ENCODE measurements at places on chromosomes 13 and 19.

- DNase-seq, result no peak
Observed at GRCh38 chr13:31022288-31022895, 89.9 kb downstream of the TEX26 start.

DNA sequence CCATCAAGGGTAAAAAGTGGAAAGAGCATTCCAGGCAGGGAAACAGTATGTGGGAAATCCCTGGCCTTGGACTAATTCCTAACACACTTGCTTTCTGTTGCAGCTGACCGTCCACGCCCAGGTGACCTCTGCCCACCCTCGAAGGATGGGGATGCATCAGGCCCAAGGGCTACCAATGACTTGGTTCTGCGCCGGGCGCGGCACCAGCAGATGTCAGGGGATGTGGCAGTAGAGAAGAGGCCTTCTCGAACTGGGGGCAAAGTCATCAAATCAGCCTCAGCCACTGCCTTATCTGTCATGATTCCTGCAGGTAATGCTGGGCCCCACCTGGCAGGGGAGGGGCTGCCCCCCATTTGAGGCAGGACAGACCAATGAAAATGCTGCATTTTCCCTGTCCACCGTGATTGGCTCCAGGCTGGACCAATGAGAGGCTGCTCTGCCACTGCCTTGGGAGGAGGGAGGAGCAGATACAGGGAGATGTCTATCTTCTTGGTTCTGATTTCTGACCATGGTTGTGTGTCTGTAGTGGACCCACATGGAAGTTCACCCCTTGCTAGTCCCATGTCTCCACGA lies 12.6 kb downstream of the DNASE2 start:
- no peak for DNase-seq

DNA sequence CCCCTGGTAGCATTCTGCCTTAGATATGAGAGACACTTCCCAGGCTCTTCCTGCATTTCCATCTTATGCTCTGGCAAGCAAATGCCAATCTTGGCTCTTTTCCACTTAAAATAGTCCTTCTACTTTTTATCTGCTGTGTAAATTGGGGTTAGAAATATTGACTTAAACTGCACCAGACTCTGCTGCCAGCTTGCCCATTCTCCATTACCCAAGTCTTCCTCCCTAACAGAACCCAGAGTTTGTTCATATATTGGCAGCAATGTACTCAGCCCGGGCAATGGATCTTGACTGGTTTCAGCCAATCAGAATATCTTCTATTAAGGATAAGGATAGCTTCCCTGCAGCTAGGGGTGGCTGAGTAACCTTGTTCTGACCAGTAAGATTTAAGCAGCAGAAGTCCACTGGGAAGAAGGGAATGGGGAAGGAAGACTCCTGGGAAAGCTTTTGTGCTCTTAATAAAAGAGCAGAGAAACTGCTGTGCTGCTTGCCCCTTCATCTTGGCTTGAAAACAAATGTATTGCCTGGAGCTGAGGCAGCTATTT lies 177.1 kb downstream of the KCNRG start:
- DNase-seq, result no peak

GRCh38 chr19:3554254-3555083 lies 2.9 kb downstream of the MFSD12 start:
- DNase-seq, result peak; percentile 49

GRCh38 chr13:29005763-29006120 lies 185.6 kb downstream of the MTUS2 start:
- no peak for DNase-seq

- DNase-seq, result no peak
Observed at GRCh38 chr19:970695-971094, 13.4 kb upstream of the WDR18 start.

DNA sequence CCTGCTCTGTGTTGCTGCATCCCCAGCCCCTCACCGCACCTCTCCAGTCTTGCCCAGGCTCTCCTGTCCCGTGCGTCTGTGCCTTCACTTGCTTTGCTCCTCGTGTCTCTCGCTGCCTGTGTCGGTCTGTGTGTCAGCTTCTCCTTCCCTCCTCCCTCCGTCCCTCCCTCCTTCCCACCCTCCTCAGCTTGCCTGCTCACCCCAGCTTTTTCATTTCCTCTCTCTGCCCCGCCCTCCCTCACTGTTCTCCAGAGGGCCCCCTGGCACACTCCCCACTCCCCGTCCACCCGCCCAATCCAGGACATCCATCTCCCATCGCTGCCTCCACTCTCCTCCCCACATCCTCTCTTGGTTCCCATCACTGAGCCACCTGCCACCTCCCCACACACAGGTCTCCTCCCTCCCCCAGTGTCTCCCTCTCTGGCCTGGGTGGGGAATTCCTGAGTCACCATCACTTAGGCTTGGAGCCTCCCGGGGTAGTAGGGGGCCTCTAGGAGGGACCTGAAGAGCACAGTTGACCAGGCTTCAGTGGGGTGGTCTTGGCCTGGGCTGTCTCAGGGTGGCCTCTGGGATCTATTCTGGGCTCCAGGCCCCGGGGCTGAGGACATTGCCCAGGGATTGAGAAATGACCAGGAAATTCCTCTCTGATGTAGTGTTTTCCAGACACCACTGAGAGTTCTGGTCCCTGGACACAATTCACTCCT lies at the start of gene PTGIR:
Gene PTGIR (minus strand): TSS at position 132 of the 704 bp plus-strand sequence. CDS start 864 bp downstream, outside the sequence.
- DNase-seq, result no peak
